ENCODE measurements at places on chromosomes 3 and 15.

- no peak for DNase-seq
Observed at GRCh38 chr3:156181509-156181908, 61.1 kb downstream of the KCNAB1 start.

GRCh38 chr15:41561777-41562145 lies 2.7 kb downstream of the TYRO3 start:
- no peak for DNase-seq

DNA sequence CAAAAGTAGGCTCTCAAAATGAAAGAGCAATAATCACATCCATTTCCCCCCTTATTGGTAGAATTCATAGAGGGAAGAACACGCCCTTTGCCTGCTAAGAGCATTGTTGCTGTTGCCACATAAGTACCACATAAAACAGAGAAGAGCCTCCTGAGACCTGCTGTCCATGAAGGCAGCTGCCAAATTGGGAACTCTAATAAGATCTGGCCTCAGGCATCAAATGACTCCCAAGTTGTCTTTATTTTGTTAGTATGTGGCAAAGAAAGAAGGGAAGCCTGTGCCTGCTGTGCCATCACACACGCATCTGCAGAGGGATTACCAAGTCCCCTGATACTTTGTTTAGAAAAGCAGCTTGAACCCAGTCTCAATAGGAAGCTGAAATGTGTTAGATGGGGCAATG lies 23.9 kb downstream of the VGLL3 start:
- DNase-seq: no peak

DNA sequence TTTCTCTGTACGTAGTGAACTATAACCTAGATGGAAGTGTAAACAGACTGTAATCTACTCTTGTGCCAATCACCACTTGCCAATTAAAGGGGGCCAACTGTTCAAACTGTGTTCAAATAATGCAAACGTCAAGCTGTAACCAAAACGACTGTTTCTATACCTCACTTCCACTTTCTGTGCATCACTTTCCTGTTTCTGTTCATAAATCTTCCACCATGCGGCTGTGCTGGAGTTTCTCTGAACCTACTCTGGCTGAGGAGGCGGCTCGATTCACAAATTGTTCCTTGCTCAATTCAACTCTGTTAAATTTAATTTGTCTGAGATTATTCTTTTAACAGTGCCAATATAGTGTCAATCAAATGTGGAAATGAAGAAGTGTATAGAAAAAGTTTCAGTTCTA lies 206.7 kb upstream of the TBC1D5 start:
- no peak for DNase-seq

- no peak for DNase-seq
Observed at GRCh38 chr15:55770261-55770660, 27.3 kb upstream of the PRTG start.

DNA sequence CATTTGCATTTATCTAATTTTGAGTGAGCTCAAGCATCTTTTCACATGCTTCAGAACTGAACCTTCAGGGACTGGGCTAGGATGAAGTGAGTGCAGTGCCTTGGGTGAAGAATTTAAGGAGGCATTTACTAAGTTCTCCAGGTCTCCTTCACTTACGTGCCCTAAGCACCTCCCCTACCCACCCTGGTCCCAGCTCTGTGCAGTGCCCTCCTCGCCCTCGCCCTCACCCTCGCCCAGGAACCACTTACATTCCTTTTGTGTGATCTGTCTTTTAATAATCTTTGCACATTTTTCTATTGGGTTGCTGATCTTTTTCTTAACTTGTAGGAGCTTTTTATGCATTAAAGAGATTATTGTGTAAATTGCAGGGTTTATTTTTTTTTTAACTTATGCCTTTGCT lies 322.6 kb downstream of the THSD4 start:
- no peak for DNase-seq

DNA sequence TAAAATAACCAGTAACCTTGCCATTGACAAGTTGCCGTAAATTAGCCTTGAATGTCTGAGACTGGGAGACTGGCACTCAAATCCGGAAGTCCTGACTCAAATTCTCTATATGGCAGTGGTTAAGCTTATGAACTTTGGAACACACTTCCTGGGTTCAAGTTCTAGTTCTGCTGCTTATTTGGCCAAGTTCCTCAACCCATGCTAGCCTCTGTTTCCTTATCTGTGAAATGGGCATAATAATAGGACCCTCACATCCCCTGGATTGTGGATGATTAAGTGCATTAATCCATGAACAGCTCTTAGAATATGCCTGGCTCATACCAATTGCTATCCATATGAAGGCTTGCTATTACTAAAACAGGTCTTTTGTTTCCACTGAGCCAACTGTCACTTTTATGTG lies 311.5 kb downstream of the EDEM1 start:
- DNase-seq: no peak

DNA sequence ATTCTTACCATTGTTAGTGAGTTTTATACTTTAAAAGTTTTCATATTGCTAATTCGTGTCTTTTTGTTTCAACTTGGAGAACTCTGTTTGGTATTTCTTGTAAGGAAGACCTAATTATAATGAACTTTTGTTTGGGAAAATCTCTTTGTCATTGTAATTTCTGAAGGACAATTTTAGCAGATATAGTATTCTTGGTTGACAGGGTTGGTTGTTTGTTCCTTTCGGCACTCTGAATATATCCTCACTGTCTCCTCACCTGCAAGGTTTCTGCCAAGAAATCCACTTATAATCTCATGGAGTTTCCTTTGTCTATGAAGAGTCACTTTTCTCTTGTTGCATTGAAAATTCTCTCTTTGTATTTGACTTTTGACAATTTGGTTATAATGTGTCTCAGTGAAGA lies 225.2 kb upstream of the NR2E3 start:
- no peak for DNase-seq

DNA sequence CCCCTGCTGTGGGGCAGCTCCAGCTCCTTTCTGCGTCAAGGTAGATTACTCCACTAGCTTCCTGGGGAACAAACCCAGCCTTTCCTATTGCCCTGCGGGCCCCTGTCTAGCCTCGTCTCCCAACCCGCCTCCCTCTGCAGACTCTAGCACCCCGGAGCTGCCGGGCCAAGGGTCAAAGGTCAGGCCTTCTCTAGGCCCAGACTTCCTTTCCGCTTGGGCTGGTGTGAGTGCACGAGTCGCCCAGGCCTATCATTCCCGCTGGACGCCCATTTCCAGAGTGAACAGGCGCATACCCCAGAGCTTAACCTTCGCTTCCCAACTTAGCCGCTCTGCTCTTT lies 11.6 kb upstream of the ONECUT1 start:
- DNase-seq: no peak

DNA sequence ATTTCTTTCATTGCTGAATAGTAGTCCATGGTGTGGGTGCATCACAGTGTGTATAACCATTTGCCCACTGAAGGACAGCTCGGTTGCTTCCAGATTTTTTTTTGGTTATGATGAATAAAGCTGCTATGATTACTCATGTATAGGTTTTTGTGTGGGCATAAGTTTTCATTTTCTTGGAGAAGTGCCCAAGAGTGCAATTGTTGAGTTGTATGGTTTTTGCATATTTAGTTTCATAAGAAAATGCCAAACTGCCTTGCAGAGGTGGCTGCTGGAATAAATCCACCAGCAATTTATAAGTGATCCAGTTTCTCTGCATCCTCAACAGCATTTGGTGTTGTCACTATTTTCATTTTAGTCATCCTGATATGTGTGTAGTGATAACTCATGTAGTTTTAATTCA lies 8.4 kb upstream of the SPESP1 start:
- no peak for DNase-seq

DNA sequence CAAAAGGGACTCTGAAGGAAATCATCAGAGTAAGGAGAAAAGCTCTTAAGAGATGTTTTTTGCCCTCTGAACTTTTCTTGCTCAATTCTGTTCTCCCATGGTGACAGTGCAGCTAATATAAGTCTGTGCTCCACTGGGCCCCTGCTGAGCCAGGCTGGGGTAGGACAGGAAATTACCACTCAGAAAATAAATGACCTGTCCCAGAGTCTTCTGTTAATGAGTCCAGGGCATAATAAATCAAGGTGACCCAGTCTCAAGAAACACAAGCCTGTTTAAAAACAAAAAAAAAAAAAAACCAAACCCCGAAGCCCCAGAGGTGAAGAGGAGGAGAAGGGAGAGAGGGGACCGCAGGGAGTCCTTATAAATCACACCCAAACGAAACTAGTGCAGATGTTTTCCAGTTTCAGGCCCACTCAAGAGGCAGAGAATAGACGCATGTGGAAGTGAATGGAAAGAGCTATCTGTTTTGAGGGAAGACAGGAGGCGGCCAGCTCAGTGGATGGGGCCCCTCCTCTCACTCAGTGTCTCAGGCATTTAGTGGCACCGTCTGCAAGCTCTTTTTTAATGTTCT lies 59.8 kb upstream of the BOC start:
- no peak for DNase-seq

GRCh38 chr15:70880781-70881180 lies 11.5 kb downstream of the THAP10 start:
- no peak for DNase-seq

DNA sequence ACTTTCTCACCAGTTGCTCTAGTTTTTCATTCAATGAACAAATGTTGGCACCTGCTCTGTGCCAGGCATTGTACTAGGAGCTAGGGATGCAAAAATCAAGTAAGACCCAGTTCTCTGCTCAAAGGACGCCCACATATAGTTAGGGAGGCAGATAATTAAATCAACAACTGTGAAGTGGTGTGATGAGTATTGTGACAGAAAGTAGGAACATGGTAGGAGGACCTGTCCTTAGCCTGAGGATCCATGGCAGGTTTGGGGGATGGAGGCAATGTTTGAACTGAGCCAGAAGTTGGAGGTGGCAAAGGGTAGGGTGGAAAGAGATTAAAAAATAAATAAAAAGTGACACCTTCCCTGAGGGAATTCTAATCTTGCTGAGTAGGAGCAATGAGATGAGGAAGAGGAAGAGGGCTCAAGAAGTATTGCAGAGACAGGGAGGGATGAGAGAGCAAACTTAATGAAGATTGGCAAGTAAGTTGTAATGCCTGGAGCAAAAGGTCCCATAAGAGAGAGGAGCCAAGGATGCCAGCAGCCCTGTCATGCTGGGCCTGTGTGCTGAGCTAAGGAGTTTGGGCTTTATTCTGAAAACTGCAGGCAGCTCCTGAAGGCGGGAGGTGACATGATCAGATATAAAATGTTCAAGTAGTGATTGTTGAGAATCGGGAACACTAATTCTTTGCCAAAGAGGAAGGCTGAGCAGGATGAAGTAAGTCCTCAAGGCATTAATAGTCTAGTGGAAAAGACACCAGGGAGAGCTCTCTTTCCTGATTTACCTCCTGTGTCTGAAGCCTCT lies 184.3 kb upstream of the PPP2R3A start:
- DNase-seq: no peak

GRCh38 chr15:47870300-47870955 lies 153.1 kb downstream of the SEMA6D start:
- no peak for DNase-seq

- DNase-seq: no peak
Observed at GRCh38 chr15:92637626-92638025, 17.9 kb downstream of the FAM174B start.

DNA sequence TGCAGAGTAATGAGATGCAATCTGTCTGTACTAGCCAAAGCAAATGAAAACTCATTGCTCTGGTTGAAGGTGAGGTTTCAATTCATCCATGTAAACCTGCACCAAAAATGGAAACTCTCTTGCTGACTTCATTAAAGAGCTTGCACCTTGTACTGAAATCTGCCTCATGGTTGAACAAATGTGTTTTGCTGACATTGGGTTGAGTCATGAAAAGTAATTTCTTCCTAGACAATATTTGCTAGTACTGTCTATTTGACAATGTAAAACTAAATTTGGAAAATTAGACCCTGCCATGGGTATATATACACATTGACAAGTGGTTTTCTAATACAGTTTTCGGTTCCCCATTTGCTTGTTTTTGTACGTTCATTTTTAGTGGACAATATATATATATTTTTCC lies 33.3 kb downstream of the RYR3 start:
- DNase-seq: no peak

GRCh38 chr3:130682131-130682530 lies 64.5 kb downstream of the PIK3R4 start:
- no peak for DNase-seq

GRCh38 chr3:133371181-133371580 lies 28.7 kb upstream of the BFSP2 start:
- no peak for DNase-seq

- no peak for DNase-seq
Observed at GRCh38 chr3:31448035-31448881, 84.5 kb upstream of the STT3B start.

DNA sequence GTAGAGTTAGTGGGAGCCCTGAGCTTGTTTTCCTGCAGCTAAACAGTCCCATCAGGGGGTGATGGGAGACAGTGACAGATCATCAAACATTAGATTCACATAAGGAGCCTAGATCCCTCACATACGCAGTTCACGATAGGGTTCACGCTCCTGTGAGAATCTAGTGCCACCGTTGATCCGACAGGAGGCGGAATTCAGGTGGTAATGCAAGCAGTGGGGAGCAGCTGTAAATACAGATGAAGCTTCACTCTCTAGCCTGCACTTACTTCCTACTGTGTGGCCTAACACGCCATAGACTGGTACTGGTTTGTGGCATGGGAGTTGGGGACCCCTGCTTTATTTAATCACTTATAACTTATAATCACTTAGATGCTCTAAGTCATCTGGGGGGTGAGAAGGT lies 179.1 kb downstream of the AKAP13 start:
- DNase-seq: no peak

DNA sequence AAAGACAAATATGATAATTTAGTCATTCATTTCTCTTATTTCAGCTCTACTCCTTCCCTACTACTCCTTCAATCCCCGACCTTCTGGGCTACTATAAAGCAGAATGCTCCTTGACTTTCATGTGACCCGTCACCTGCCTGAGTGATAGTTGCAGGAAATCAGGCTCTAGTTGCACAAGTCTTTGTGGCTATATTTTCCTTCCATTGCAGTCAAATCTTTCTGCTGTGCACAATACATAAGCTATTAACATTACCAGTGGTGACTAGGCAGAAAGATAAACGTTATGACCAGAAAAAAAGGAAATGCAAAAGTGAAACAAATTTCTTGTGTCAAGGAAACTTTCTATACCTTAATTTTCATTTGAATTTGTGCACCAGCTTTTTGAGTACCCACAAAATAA lies 2.3 kb downstream of the SUCNR1 start:
- DNase-seq: peak; percentile 4

DNA sequence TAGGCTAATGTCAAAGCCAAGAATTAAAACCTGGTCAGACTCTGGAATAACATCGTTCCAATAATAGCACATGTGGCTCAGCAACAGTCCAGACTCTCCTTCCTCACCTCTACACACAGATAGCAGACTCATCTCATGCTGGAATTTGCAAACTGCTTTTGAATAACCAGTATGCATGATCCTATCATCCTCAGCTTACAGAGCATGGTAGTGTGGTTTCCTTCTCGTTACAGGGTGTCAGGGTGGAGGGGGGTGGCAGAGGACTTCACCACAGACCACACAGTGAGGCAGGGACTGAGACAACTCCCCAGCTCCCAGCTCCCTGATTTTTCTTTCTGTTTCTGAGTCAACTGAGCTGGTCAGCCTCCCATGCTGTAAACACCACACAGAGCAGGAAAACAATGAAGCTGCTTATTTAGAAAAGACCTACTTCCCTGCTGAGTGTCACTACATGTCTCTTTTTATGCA lies 101.6 kb downstream of the RPL22L1 start:
- no peak for DNase-seq

Data from GM20000 (cell line).